ENCODE measurements at places on chromosomes 2 and 18.

DNA sequence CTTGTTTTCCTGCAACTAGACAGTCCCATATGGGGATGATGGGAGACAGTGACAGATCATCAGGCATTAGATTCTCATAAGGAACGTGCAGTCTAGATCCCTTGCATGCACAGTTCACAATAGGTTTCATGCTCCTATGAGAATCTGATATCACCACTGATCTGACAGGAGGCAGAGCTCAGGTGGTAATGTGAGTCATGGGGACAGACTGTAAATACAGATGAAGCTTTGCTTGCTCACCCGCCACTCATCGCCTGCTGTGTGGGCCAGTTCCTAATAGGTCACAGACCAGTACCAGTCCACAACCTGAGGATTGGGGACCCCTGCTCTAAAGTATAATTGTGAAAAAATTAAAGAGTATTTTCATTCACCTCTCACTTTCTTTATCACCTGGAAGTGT, 23.6 kb upstream of the RAB1A start:
- no peak for DNase-seq

DNA sequence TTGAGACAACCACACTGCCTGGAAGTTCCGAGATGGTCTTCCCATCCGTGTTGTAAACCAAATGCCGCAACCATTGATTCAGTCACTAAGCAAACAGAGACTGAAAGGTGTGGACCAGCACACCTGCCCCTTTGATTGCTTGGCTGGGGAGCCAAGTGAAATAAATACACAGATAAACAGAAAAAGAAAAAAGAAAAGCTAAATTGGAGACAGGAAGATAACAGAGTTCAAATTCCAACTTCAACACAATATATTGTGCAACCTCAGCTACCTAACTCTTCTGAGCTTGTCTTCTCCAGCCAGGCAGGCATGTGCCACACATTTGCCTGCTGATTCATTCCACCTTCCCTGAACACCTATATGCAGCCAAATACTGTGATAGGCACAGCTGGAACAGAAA, 110.9 kb downstream of the PID1 start:
- DNase-seq: no peak

GRCh38 chr2:12151716-12152115, 405.3 kb downstream of the LPIN1 start:
- DNase-seq: no peak

GRCh38 chr2:108820482-108820881, 33.9 kb downstream of the CCDC138 start:
- DNase-seq: no peak

- DNase-seq: peak; percentile 36
These were observed 6.6 kb downstream of the D2HGDH start for GRCh38 chr2:241741016-241741415.

DNA sequence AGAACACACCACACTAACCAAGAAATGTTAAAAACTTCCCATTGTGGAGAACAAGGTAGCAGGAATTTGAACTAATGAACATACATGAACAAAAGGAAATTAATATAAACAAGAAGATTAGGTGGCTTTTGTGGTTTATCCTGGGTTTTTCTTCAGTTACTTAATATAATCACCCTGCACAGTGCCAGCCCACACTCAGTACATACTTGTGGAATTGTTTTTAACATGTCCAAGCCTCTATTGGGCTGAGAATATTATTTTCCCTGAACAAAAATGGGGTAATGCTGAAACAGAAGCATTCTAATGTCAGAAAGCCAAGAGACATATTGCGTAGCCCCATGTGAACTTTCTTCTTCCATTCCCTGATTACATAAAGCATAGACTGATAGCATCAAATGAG, 202.8 kb downstream of the DNER start:
- no peak for DNase-seq
